ENCODE measurements at places on chromosomes 12 and 14. TPM values are rescaled to one million over a fixed set of nuclear protein-coding genes. Genes with fewer than 3 reads are reported as not detected.

Gene GLS2
- not detected for total RNA-seq

GRCh38 chr12:12613344-12613743 is 1.7 kb downstream of the CREBL2 start:
- DNase-seq: no peak

DNA sequence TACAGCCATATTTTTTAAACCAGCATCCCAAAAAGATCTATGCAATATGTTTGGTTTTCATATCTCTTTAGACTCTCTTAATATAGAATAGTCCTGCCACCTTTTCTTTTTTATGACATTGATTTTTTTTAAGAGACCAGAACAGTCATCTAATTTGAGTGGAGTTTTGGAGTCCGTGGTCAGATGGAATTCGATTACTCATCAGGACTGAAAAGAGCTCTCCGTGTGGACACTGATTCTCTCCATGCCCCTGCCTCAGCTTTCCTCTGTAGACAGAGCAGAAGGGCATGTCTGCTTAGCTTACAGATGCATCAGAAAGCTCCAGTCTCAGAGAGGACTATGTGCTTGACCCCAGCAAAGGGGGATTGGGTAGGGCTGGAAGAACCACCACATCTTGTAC is 27.8 kb downstream of the SMCO2 start:
- peak; percentile 86 for DNase-seq

DNA sequence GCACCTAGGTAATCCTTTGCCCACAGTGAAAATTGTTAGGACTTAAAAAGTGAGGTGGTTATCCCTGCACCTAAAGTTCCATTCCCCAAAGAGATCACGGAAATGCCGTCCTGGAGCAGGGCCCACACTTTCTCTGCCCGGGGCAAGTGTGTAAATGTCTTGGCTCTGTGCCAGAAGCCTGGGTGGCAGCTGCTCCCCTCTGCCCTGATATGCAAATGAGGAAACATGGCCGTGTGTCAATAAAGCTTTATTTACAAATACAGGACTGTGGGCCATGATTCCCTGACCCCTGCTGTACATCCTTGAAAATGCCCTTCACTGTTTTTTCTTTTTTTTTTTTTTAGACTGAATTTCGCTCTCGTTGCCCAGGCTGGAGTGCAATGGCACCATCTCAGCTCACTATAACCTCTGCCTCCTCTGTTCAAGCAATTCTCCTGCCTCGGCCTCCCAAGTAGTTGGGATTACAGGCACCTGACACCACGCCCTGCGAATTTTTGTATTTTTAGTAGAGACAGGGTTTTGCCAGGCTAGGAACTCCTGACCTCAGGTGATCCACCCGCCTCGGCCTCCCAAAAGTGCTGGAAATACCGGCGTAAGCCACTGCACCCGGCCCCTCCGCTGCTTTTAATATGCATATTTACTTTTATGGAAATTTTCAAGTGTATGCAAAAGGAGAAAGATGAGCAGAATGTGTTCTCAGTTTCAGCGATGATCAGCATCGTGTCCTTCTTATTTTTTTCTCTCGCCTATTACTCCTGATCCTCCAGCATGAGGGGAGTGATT is 75.5 kb downstream of the GALNT9 start:
- DNase-seq: no peak

DNA sequence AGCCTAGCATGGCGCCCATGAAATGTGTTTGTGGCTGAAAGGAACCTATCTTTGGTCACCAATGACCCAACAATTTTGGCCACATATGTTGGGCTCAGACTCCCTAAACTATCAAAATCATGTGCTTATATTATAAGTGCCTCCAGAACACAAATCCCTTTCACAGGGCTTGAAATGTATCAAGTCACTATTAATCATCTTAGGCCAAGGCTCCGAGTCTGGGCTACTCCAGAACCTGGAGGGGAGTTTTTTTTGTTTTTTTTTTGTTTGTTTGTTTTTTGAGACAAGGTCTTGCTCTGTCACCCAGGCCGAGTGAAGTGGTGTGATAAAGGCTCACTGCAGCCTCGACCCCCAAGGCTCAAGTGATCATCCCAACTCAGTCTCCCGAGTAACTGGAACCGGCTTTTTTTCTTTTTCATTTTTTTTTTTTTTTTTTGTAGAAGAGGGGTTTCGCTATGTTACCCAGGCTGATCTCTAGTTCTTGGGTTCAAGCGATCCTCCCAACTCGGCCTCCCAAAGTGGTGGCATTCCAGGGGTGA is 989 bp upstream of the DRAM1 start:
- DNase-seq: peak; percentile 14

GRCh38 chr12:24937553-24938244 is 11.2 kb downstream of the BCAT1 start:
- DNase-seq: peak; percentile 61

GRCh38 chr14:95221531-95221930 is 64.2 kb upstream of the DICER1 start:
- no peak for DNase-seq

DNA sequence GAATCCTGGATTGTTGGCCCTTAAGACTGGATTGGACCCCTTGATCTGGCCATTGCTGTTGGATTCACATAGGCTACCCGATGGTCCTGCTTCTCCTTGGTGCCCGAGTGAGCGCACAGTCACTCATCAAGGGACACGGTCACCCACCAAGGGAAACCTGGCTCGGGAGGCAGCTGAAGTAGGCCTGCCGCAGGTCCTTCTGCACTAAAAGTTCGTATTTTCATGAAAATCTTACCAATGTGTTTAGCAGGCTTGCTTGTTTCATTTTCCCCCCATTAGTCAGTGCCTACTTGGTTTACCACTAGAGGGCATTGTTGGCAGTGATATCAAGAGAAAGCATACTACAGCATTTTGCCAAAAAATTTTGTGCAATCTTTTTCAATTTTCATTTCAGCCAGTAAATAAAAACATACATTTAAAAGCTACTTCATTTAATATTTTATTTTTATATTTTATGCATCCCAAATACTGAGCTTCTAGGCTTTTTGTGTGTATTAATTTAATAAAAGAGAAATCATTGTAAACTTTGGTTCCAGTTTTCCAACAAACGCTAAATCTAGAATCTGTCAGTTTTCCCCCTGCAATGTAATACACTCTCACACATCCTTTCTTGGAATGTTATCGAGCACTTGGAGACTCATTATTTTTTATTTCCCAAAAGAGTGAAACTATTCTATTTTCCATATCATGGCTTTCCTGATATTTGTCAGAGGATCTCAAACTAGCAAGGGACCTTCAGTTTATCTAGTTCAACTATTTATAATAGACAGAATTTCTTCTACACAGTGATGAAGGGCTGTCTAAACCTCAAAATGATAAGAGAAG is 116.7 kb downstream of the LMNTD1 start:
- DNase-seq: peak; percentile 77

Gene PSMA6
- 221 TPM for total RNA-seq

- no peak for DNase-seq
These were observed 1.5 kb upstream of the GPR65 start for GRCh38 chr14:88003425-88003824.

Gene ANO2
- under 0.01 TPM for total RNA-seq

DNA sequence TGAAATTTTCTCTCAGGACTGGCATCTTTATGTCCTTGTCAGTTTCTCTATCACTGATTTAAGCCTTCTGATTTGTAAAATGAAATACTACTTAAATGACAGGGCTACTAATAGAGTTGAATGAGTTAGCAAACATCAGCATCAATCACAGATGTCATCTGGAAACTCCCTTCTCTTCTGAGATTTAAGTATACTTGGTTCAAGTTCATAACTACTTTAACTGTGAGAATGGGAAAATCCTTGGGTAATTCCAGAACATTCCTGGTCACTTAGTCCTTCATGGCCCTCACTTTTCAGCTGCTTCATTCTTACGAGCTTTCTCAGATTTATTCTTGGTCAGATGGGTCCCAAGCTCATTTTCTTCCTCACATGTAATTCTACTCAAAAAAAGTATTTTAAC is 1655.3 kb upstream of the FLRT2 start:
- DNase-seq: peak; percentile 78

DNA sequence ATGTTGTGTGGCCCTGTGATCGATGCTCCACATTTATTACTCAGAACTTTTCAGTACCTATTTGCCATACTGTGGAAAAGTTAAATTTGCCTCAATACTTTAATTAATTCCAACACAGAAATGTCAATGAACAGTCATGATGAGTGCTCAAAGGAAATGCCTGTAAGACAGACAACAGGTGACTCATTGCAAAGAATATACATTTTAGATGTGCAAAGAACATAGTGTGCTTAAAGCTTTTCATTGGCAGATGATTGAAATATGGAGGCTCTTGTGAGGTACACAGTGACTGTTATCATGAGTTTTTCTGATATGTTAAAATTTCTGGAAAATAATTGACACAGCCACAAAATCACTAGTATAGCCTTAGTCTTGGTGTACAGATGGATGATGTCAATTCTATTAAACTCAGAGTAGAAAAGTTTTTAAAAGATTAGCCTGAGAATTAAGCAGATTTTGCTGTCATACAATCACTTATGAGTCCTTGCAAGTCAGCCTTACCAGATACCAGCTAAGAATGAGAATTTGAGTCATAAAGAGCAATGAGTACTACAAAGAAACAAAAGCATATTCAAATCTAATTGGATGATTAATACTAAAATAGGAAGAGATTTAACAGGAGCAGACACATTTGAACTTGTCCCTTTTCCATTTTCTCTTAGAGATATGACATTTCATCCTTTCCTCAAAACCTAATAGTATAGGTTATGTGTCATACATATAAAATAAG is 544.1 kb downstream of the KCNH5 start:
- DNase-seq: no peak

Gene OAS2
- total RNA-seq: 2.9 TPM

DNA sequence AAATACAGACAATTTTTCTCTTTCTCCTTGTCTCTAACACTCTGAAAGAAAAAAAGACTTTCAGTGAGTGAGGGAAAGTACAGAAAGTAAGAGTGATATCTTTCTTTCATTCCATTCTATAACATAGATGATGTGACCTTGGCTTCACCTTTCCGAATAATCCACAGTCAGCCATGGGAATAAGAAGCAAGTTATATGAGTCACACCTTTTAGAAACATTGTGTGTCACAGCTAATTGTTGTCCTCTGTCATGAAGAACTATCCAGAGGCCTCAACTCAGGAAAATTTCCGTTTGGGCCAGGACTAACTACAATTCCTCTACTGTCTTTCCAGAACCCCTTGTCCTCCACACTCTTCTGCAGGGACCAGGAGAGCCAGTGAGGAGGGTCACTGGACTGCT is 209.7 kb upstream of the FAR2 start:
- DNase-seq: no peak

GRCh38 chr12:51527966-51528365 is 63.1 kb upstream of the SCN8A start:
- DNase-seq: no peak

Gene BTG1
- total RNA-seq: 17.5 TPM

Gene MFAP5
- total RNA-seq: 22.7 TPM

- DNase-seq: no peak
These were observed 24.2 kb downstream of the DPF3 start for GRCh38 chr14:72869407-72870329.

DNA sequence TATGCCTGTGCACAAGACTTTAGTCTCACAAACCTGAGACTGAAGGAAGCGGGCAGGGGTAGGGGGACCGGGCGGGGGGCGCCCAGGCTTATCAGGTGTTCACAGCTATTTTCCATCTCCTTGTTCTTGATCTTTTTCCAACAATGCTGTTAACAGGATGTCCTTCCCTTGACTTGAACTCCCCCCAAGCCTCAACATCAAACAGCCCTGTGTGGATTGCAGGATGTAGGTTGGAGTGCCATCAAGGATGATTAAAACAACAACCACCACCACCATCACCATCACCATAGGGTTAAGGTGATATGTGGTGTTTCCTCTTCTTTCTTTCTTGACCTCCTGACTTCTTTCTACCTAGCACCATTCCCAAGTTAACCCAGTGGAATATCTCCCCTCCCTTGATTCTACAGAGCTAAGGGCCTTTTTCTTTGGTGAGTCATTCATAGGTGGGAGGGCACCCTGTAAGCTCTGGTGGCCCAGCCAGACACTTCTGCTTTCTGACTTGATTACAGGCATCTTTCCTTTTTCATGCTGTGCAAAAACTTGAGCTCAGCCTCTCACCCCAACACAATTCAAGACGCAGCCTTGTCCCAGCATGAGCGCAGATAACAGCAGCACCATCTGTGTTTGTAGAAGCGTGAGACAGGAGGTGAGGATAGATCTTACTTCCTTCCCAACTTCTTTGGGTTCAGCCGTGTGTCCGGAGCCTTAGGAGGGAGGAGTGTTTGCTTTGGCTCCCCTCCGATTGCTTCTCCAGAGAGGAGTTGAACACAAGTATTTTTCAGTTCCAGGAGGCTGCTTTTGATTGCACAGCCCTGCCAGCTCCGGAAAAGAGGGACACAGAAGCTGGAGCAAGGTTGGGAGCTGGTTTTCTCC is 26.8 kb downstream of the FLVCR2 start:
- DNase-seq: no peak

GRCh38 chr12:117034701-117035151 is 64.5 kb downstream of the TESC start:
- no peak for DNase-seq

DNA sequence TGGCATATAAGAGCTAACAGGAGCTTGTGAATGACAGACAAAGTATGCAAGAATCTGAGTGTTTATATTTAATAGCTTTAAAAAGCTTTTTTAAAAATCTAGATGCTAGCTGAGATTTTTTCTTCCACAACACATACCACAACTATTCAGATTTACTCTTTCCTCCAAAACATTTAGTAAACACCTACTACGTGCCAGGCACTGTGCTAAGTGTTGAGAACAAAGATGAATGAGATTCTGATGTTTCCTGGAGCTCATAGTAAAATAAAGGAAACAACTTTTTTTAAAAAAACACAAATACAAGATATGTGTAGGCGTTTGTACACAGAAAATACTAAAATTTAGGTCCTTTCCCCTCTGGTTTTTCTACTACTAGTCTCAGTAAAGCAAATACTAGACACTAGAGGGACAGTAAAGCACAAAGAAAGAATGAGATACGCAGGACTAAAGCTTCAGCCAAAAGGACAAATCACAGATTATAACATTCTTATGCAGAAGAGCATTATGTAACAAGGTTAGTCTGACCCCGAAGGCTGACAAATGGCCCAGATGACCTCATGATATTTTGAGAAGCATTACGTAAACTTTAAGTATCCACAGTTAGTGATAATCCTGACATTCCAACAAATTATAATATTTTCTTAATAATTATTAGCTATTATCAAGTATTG is 78.6 kb upstream of the PAWR start:
- DNase-seq: no peak

GRCh38 chr12:8455271-8455670 is 491 bp upstream of the CLEC6A start:
- no peak for DNase-seq

DNA sequence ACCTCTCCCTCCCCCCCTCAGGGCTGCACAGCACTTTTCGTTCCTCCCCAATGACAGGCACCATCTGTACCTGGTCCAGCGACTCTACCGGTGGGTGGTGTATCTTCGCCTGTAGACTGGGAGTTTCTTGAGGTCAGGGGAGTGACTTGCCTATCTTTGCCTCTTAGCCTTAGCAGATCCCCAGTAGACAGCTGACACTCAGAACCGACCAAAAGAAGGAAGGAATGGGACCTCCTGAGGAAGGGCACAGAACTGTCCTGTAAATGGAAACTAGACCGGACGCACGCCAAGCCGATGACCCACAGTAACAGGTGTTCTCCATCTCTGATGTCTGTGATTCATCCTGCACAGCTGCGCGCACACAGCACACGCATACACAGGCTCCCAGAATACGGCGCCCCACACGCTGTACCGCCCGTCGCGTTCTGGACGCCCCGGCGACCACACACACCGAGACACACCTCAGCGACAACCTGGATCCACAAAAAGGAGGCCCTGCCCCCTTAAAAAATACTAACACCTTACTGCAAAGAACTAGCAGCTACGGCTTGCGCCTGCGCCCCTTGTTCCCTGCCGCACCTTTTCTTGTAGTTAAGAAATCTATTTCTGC is 673 bp upstream of the TTC9 start:
- peak; percentile 94 for DNase-seq
